Pulmonary artery endothelial cell (primary cell): ENCODE measurements at places on chromosomes 1 and 21. TPM values are rescaled to one million over a fixed set of nuclear protein-coding genes. Genes with fewer than 3 reads are reported as not detected.

Gene OR6K2
- total RNA-seq: not detected in 2 replicates

Gene SH2D1B
- not detected in 2 replicates for total RNA-seq

Gene CFAP298
- 36.5 and 44.8 TPM in 2 replicates for total RNA-seq

Gene TPTE
- not detected in 2 replicates for total RNA-seq

Gene NBPF4
- total RNA-seq: not detected in 2 replicates

Gene FALEC
- total RNA-seq: 0.20 TPM in 1 of 2 replicates, not detected in the other

Gene CD1E
- not detected in 2 replicates for total RNA-seq
